T-helper 1 cell (primary cell): ENCODE measurements at places on chromosomes 1 and 21.

GRCh38 chr1:152760551-152761190 lies 2.8 kb downstream of the KPRP start:
- no peak for DNase-seq

- DNase-seq, result no peak
Measured at GRCh38 chr1:79551321-79551720, 544.8 kb upstream of the ADGRL4 start.

- DNase-seq, result peak; percentile 29
Measured at GRCh38 chr1:247415423-247416361, at the start of gene NLRP3. Gene NLRP3 (plus strand): TSS chr1:247416173. CDS start chr1:247418801, 2,628 bp downstream.

- DNase-seq, result no peak
Measured at GRCh38 chr1:213017447-213018273, 2.0 kb upstream of the ANGEL2 start.

- DNase-seq, result no peak
Measured at GRCh38 chr21:22961258-22961657, 1963.0 kb downstream of the NCAM2 start.

DNA sequence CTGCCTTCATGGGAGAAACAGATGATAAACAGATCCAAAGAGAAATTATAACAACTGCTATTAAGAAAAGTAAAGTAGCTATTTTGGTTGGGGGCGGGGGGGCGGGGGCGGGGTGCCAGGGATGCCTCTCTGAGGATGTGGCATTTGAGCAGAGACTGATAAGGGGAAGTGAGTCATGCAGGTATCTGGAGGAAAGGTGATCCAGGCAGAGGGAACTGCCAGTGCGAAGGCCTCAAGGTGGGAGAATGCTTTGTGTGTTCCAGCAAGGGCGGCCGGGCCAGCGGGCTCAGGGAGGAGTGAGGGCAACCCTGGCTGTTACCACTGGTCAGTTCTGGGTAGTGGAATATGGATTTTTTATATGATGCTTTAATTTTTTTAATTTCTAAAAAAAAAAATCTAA lies 7.0 kb upstream of the TNFRSF1B start:
- no peak for DNase-seq

DNA sequence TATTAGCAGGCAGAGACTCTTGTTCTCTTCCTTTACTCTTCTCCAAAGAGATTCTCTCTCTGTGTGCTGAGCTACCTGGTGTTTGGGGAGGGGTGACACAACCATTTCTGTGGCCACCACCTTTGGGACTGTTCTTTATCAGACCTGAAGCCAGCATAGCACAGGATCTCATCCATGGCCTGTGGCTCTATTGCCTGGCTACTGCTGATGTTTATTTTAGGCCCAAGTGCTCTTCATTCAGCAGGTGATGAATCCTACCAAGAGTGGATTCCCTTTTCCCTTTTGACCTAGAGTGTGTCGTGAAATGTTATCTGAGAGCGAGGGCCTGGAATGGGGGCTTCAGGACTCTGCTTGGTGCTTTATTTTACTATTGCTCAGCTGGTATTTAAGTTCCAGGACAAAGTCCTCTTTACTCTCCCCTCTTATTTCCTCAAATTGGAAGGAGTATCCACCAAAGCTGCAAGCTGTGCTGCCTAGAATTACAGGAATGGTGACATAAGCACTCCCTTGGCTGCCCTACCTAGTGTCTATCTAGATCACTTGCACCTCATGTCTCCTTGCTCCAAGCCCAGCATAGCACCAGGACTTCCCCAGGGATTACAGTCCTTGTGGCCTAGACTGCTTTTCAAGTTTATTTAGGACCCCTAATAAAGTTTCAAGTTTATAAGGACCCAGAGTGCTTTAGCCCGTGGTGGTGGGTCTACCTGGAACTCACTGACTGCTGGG lies 94.7 kb upstream of the GPR52 start:
- no peak for DNase-seq

GRCh38 chr1:201749059-201749690 lies 79.8 kb upstream of the IPO9 start:
- no peak for DNase-seq
